Ascending aorta (tissue), 2 donors: ENCODE measurements at places on chromosomes 1 and 21.

DNA sequence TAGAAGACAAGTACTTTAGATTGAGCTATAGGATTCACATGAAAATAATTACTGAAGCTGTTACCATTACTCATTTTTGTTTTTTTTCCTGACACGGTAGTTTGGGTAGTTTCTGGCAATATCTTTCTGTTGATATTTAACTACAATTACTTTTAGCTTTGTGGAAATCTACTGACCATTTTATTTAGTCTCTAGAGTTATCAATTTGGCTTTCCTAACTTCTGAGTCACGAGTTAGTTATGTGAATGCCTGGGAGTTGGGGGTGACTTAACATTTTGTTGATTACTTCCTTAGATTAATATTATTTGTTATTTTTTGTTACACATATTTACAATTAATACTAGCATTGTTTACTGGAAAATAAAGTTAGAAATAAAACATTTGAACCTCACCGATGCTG lies 160.6 kb downstream of the HMCN1 start:
- no peak for DNase-seq

DNA sequence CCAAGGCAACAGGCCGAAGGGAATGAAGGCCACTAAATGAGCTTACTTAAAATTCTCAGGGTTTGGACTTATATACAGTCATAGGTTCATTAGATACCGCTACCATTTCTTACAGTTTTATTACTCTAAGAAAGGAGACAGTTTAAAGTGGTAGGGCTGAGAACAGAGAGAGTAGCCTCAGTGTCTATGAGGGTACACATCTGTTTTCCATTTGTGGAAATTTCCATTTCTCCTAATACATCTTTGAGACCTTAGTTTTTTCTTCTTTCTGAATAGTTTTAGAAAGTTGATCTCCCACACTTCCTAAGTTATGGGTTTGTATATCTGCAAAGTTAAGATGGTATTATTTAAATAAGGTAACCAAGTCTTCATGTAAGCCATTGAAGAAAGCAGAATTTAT lies 1279.1 kb downstream of the NCAM2 start:
- no peak for DNase-seq

- DNase-seq = no peak
Observed at GRCh38 chr1:236615399-236616148, 11.3 kb upstream of the HEATR1 start.

GRCh38 chr1:7482772-7483495 lies 288.2 kb upstream of the VAMP3 start:
- DNase-seq = no peak

DNA sequence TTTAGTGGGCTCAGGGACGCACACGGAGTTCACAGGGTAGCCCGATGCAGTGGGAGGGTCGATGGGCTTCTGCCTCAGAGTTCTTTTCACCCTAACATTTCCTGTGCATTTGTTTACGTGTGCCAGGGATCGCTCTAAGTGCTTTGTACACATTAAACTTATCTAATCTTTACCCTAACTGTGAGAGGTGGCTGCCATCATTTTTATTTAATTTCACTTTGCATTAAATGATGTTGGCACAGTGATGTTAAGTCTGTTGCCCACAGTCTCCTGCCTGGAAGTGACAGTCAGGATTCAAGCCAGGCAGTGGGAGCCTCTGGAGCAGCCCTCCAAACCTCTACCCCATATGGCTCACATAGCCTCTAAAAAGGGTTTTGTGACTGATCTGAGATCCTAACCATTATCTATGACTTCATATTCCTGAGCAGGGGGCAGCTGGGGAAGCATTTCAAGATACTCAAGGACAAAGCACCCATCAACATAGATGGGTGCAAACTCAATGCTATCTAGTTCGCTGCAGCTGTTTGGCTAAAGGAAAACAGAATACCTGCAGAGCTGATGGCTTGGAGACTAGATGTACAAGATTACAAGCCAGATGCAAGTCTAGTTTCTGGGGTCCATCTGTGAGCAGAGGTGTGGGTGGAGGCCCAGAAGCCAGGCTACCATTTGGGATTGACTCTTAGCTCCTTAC lies 303.8 kb downstream of the DISC1 start:
- no peak for DNase-seq

DNA sequence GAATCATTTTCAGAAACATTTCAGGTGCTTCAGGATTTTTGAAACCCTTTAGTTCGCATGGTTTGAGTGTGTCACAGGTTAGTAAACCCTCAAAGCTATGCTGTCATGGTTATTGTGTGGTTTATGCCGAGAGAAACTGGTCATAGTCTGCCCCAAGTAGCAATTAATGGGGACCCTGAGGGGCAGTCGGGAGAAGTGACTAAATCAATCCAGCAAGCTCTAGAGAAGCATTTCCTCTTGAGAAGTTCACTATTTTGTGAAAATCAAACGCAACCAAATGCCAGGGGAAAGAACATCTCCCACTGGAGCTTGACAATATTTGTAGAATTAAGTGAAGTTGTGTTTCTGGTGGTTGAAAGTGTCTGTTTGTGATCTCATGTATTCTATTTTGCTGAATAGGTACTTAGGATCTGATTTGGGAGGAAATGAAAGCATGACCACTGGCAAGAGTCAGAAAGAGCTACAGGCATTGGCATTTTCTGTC lies 63.0 kb upstream of the BACH1 start:
- no peak for DNase-seq

DNA sequence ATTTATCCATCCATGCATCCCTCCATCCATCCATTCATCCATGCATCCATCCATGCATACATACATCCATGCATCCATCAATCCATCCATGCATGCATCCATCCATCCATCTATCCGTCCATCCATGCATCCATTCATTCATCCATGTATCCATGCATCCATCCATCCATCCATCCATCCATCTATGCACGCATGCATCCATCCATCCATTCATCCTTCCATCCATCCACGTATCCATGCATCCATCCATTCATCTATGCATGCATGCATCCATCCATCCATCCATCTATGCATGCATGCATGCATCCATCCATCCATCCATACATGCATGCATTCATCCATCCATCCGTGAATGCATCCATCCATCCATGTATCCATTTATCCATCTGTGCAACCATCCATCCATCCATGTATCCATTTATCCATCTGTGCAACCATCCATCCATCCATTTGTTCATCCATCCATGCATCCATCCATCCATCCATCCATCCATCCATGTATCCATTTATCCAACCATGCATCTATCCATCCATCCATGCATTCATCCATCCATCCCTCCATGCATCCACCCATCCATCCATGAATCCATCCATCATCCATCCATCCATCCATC lies 30.3 kb upstream of the TINAGL1 start:
- no peak for DNase-seq

- no peak for DNase-seq
Observed at GRCh38 chr1:66339944-66340343, 194.0 kb upstream of the SGIP1 start.

DNA sequence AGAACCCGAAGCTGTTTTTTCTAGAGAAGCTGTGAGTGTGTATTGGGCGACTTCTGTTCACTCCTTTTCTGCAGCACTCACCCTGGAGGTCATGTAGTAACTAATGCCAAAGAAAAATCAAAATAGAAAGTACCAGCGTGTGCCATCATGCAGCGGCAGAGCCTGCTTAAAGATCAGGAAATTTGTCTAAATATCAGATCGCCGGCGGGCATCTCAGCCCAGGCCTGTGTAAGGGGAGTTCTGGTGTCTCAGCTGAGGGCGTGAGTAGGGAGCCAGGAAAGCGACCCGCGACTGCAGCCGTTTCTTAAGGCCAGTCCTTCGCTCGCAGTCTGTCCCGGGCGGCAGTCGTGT lies 768 bp downstream of the EDARADD start:
- DNase-seq = no peak

DNA sequence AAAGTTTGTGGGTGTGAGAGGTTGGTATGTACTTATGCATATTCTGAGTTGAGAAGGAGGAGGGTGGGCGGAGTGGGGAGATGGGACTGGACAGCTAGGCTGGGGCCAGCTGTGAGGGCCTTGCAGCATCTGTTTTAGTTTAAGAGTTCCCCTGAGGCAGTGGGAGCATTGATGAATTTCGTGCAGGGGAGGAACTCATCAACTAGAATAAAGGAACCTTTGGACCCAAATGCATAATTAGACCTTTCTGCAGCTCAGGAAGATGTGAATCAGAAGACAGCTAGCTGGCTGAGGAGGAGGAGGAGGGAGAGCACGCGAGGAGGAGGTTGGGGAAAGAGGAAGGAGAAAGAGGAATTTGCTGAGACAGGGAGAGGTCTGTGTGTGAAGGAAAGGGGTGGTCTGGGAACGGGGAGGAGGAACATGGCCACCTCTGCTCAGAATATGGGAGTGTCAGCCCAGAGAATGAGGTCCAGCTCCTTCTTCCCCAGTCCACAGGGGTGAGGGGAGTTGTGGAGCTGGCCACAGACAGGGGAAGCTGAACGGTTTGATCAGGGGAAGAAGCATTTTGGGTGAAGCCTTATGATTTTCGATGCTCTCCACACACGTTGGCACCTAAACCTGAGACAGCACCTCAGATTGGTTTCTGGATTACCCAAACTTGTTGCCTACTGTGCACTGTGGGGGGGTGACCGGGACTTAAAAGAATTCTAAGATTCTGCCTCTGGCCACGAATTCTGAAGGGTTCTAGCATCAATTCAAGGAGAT lies 27.7 kb downstream of the MYOG start:
- no peak for DNase-seq

- no peak for DNase-seq
Observed at GRCh38 chr21:30340714-30341573, 3.5 kb upstream of the KRTAP27-1 start.

GRCh38 chr21:39386194-39386593 lies 37.3 kb upstream of the HMGN1 start:
- no peak for DNase-seq

GRCh38 chr1:219991511-219991810 lies 54.8 kb downstream of the EPRS1 start:
- DNase-seq = no peak

DNA sequence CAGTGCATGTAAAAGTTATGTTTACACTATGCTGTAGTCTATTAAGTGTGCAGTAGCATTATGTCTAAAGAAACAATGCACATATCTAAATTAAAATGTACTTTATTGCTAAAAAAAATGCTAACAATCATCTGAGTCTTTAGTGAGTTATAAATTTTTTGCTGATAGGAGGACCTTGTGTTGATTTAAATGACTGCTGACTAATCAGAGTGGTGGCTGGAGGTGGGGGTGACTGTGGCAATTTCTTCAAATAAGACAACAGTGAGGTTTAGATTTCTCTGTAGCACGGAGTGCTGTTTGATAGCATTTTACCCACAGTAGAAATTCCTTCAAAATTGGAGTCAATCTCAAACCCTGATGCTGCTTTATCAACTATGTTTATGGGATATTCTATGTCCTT lies 37.0 kb downstream of the HS2ST1 start:
- no peak for DNase-seq

DNA sequence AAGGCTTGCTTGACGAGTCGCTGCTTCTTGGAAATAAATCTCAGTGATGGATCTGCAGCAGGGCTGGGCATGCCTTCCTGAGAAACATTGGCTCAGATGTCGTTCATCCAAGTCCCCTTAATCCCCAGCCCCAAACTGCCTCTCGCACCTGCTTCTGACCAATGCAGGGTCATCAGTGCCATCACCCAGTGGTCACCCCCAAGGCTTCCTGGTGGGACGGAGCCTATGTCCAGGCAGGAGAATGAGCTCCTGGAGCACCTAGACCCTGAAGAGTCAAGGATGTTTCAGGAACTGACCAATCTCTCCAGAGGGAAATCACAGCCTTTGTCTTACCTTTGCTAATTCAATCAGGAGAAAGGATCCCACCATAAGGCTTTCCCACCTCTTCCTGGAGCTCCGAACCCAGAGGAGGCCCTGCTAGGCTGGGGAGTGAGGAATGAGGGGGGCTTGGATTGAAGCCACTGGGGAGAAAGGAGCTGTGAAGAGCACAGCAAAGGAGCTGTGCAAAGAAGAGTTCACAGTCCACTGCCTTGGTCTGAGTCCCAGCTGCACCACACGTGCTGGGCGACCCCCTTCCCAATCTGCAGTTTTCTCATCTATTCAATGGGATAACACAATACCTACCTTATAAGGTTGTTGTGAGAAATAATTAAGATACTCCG lies 416.1 kb downstream of the NPHP4 start:
- DNase-seq = peak; percentile 11

- DNase-seq = no peak
Observed at GRCh38 chr1:7303554-7304317, 467.4 kb upstream of the VAMP3 start.

- no peak for DNase-seq
Observed at GRCh38 chr1:182428043-182428442, 21.9 kb upstream of the RGSL1 start.

- DNase-seq = no peak
Observed at GRCh38 chr1:102252731-102253505, 256.2 kb upstream of the OLFM3 start.

DNA sequence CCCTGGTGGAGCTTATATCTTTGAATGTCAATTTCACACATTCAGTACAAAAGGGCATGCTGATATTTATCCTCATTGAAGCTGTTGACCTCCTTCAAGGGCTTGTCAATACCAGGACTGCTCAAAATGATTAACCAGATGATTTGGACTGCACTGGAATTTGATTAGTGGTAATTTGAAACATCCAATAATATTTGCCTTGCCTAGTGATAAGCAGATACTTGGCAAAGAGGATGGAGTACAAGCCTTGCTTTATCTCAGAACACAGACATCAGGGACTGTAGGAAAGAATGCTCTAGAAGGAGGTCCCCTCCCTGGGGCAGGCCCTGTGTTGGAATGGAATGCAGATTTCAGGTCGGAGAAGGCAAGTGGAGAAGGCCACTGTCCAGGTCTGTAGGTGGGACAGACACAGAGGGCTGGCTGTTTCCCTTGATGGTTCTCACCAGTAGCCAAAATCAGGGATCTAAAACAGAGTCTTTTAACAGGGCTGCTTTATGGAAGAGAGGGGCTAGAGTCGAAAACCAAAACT lies 64.8 kb upstream of the ZNF648 start:
- no peak for DNase-seq

DNA sequence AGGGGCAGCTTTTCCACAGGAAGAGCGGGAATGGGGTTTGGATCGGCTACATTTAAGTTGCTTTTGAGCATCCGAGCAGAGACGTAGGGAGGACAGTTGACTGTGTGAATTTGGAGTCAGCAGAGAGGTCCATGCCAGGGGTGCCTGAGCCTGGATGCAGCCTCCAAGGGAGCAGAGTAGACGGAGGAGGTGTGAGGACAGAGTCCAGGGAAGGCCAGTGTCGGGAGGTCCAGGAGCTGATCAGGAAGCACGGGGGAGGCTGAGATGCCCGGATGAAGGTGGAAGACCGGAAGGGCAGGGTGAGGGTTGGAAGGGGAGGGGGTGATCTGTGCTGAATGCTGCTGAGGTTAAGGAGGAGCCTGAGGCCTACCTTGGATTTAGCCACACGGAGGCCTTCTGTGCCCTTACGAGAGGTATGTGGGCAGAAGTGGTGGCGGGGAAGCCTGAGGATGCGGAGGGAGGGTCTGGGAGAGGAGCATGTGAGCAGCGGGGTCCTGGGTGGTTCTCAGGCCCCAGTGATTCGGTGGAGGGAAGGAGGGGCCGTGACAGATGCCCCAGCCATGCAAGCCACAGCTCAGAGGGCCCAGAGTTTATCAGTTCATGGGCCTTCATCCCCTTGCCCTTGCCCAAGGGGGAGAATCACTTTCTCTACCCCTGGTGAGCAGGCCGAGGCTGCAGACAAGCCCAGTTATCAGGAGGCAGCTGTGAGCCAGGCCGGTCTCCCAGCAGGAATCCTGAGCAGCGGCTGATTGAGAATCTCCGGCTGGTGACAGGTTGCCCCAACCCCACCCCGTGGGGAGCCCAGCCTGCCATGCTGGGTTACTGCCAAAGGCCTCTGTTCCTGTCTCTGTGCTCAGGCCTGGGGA lies 54.0 kb upstream of the ACTL8 start:
- DNase-seq = no peak
